ENCODE measurements at places on chromosomes 6 and 20. TPM values are rescaled to one million over a fixed set of nuclear protein-coding genes. Genes with fewer than 3 reads are reported as not detected.

The MEP1A gene
- total RNA-seq = not detected

The ETV7 gene
- total RNA-seq = 3.1 TPM

GRCh38 chr6:119894811-119895210 lies 545.2 kb upstream of the MAN1A1 start:
- DNase-seq = no peak

DNA sequence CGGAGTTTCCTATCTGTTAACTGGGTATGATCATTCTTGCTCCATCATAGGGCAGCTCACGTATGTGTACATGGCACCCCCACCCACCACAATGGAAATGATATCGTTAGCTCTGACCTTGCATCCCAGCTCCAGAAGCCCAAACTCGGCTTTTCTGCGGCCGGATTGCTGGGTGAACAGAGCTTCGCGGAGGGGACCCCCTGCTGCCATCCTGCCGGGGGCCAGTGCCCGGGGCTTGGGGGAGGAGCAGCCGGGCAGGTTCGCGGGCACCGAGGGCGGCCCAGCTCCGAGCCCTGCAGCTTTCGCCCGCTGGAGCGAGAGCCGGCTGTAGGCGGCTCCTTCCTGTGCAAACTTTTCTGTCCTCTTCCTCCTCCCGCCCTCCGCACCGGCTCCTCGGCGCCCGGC lies 24.9 kb upstream of the FUCA2 start:
- DNase-seq = peak; percentile 53

DNA sequence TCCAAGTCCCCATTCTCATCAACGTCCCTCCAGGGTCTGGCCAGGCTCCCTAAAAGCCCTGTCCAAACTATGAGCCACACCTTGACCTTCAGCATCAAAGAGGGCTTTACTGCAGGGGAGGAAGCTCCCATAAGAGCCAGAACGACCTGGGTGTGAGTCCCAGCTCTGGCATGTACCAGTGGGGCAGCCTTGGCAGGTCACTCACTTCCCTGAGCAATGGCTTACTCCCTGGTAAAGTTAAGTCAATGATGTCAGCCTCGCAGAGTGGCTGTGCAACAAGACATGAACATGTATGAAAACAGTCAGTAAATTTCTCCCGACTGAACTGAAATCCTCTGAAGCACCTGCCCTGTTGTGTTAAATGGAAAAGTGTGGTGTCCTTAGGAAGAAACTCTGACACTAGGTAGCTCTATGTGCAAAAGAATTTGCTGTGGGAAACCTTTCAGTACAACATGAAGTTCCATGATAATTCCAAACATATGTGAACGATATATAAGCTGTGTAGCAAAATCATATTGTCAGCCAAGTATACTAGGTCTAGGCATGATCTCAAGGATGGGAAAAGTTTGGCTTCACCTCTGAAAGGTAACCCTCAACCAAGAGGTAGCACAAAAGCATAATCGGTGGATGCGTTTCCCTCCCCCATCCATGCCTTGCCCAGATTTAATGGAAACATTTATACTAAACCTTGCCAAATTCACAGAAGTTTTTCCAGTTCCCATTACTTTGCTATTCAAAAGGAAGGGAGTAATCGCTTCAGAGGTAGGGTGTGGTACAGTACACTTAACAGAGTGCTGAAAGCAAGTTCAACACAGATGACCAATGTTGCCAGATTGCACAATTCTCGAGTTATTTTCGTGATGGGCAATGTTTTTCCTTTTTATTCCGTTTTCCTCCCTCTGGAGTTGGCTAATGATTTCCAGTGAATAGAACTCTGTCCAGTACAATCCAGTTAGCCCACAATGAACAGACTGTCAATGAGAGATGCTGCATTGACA lies 49.0 kb upstream of the RANBP9 start:
- DNase-seq = no peak

- DNase-seq = no peak
Observed at GRCh38 chr20:34001378-34001777, 7.7 kb downstream of the RALY start.

- no peak for DNase-seq
Observed at GRCh38 chr6:37741757-37742400, 44.2 kb upstream of the MDGA1 start.

DNA sequence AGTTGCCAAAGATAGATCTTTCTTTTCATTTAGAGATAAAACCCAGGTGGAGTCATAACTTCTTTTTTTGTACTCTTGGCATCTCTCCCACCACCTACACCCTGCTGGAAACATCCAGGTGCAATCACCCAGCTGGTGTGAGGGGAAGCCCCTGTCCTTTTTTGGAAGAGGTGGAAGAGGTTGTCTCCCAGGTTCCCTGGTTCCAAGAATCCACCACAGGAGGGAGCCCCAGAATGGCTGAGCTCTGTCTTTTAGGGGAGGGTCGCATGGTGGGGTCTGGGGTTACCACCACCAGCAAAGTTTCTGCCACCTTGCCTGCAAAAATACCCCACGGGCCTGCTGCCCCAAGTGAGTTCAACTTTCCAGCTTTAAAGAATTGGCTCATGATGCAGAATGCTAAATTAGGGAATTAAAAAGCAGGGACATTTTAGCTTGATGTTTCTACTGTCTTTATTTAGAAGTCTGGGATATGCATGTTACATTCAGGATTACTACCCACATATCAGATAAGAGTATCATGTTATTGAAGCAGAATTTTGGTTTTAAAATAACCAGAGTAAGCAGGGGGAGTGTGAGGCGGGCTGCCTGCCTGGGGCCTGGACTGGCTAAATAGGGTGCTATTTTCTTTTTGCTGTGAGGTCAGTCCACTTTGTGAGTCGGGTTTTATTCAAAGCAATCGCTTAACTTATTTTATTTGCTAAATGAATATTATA lies 11.0 kb downstream of the SMOC2 start:
- DNase-seq = no peak

DNA sequence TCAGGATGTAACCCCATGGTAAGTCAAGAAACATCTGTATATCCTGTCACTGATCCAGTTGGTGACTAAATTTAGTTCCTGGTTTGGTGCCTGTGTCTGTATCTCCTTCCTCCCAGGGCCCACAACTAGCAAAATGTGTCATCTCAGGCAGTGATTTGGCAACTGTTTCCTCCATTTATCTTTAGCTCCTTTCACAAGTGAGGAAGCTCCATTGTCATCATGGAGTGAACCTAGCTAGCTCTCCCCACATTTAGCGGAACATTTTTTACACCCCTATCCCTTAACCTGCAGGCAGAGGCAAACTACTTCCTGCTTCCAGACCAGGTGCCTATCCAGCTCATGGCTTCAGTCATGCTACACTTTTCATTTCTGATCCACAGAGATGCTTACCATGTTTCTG lies 99.5 kb downstream of the IPCEF1 start:
- DNase-seq = no peak

- DNase-seq = no peak
Observed at GRCh38 chr6:20115246-20115980, 96.9 kb downstream of the MBOAT1 start.

All from activated naive CD8-positive, alpha-beta T cell treated with anti-CD3 and anti-CD28 coated beads for 36 hours (primary cell).